Right lung (tissue), 10 donors: ENCODE measurements at places on chromosomes 5 and 9. TPM values are rescaled to one million over a fixed set of nuclear protein-coding genes. Genes with fewer than 3 reads are reported as not detected.

The SETD9 gene
- 21.7 TPM for polyA plus RNA-seq

The CATSPER3 gene
- polyA plus RNA-seq = 0.74 TPM

GRCh38 chr9:109977521-109977920 lies 197.5 kb downstream of the PALM2AKAP2 start:
- DNase-seq = no peak

DNA sequence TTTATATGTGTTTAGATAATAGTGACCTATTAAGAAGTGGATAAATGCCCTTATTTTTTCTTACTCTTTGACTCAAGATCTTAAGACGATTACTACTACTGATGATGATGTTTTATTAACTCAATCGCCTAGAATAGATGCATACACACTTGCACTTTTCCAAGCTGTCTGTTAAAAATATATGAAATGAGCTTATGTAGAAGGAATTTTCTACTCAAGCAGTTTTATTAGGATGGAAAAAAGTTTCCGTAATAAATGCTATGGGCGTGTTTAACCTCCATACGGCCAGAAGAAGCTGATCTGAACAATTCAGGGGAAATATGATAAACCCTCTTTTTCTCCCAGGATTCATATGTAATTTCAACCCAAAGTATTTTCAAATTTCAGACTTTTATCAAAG lies 455.7 kb upstream of the MPDZ start:
- DNase-seq = no peak

DNA sequence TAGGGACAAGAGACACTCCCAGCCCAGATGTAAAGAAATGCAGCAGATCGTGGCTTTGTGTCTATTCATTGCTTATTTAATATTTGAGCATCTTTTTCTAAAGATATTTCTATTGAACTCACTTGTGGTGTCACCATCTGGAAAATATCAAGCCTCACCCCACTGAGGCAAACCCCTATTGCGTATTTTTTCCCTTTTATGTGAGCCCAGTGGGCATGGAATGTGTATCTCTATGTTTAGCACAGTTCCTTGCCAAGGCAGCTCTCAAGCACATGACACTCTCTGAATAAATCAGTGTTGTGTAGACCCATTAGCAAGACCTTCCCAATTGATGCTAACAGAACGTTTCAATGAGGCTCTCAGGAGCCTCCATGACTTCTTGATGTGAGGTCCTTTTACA lies 81.6 kb downstream of the TMEM174 start:
- no peak for DNase-seq

- no peak for DNase-seq
These were observed 159.8 kb downstream of the SYK start for GRCh38 chr9:90961375-90961774.

DNA sequence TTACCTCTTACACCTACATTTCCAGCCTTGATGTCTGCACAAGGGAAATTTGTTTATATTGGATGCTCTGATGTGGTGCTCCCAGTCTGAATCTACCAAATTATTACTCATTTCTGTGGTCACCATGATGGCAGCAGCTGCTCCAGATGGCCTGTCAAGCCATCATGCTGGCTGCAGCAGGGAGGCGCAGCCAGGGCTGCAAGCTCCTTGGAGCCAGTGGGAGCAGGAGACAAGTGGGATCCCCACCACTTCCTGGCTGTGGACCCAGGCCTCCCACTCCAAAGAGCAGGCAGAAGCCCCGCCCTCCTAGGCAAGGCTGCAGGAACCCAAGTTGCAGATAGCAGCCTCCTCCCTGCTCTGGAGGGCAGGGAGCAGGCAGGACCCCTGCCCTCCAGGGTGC lies 241.1 kb upstream of the ATP10B start:
- no peak for DNase-seq
